Activated T-helper 17 cell treated with anti-CD3 and anti-CD28 coated beads, Interleukin-2, amount 50 U/mL, for 72 hours (primary cell): ENCODE measurements at places on chromosomes 12 and 14.

- ATAC-seq: no peak
Observed at GRCh38 chr12:29726321-29726692, 57.4 kb downstream of the TMTC1 start.

DNA sequence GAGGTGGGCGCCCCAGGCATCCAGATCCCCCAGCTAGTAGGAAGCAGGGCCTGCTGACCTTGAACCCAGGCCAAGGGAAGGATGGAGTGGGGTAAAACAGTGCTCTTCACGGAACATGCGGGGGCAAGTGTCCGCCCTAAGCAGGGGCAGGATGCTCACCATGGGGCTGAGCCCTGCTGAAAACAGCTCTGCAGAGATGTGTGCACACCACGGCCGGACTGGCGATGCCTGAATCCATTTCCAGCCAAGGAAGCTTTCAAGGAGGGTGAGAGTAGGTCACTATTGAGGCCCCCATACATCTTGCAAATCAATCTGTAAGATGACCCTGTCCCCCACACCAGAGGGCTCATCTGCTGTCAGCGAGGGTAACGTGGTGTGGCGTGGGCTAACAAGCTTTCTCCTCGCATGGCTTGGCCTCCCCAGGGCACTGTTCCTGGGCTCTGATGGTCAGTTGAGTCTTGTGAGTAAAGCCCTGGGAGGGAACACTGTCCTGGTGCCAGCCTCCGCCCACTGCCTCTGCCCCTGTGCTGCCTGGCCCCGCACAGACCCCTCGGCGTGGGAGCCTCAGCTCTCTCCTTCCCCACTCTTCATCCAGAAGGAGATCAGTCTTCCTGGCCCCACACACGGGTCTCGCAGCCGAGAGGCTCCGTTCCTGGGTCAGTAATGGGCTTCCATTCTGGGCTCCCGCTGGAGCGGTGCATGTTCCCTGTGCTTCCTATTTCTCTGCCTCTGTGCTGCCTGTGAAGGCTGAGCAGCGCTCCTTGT, 69.1 kb downstream of the CCDC92 start:
- no peak for ATAC-seq

GRCh38 chr14:68625366-68626090, 167.3 kb downstream of the ZFP36L1 start:
- no peak for ATAC-seq

GRCh38 chr12:120735181-120735580, 9.6 kb downstream of the ACADS start:
- no peak for ATAC-seq

GRCh38 chr14:96754162-96754844, 42.9 kb upstream of the VRK1 start:
- no peak for ATAC-seq

- no peak for ATAC-seq
Observed at GRCh38 chr14:81986005-81986404, 452.4 kb upstream of the SEL1L start.

GRCh38 chr12:100468126-100468525, 5.5 kb upstream of the NR1H4 start:
- no peak for ATAC-seq
